Stomach (tissue), 19 donors: ENCODE measurements at places on chromosomes 3 and 15. TPM values are rescaled to one million over a fixed set of nuclear protein-coding genes. Genes with fewer than 3 reads are reported as not detected.

DNA sequence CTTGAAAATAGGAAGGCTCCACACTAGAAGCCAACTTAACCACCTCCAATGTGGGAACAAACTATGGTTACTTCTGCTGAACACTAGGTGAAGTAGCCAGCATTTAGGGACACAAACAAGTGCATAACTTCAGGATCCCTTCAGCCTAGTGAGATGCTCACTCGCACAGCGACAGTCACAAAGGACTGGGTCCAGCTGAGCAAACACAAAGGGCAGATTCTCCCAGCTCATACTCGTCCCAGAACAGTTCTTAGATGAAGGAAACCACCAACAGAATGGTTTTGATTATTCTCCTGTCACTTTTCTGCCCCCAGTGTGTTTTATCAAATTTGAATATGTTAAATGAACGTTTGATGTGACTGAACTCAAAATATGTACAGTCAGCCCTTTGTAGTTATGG, 201.6 kb downstream of the KCNAB1 start:
- H3K4me3 ChIP-seq = no peak overlapping the region
- peaks cover 9% of the 10 kb centered on the region for H3K4me1 ChIP-seq
- H3K27me3 ChIP-seq = no peaks in the 10 kb centered on the region
- no peak overlapping the region for H3K27ac ChIP-seq
- H3K36me3 ChIP-seq = no peaks in the 10 kb centered on the region
- DNase-seq = no peak

GRCh38 chr3:122505676-122506075, 9.1 kb downstream of the KPNA1 start:
- H3K27me3 ChIP-seq = no peaks in the 10 kb centered on the region
- peaks cover 6% of the 10 kb centered on the region for H3K4me1 ChIP-seq
- no peak overlapping the region for H3K4me3 ChIP-seq
- H3K27ac ChIP-seq = no peak overlapping the region
- no peak for DNase-seq
- no peaks in the 10 kb centered on the region for H3K36me3 ChIP-seq

DNA sequence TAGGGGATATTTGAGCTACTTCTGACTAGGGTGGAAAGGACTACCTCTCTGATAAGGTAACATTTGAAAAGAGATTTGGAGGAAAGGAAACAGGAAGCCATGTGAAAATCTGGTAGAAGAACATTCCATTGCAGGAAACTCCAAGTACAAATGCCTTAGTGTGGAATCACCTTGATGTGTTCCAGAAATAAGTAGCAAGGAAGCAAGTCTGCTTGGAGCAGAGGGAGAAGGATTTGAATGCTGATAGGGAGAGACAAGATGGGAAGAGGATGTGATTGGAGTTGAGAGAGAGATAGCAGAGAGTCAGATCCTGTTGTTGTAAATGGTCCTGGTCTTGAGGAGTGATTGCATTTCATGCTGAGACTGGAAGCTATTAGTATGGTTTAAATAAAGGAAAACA, 335.1 kb upstream of the DCBLD2 start:
- H3K27ac ChIP-seq = no peak overlapping the region
- no peak overlapping the region for H3K4me3 ChIP-seq
- DNase-seq = no peak
- H3K27me3 ChIP-seq = no peaks in the 10 kb centered on the region

DNA sequence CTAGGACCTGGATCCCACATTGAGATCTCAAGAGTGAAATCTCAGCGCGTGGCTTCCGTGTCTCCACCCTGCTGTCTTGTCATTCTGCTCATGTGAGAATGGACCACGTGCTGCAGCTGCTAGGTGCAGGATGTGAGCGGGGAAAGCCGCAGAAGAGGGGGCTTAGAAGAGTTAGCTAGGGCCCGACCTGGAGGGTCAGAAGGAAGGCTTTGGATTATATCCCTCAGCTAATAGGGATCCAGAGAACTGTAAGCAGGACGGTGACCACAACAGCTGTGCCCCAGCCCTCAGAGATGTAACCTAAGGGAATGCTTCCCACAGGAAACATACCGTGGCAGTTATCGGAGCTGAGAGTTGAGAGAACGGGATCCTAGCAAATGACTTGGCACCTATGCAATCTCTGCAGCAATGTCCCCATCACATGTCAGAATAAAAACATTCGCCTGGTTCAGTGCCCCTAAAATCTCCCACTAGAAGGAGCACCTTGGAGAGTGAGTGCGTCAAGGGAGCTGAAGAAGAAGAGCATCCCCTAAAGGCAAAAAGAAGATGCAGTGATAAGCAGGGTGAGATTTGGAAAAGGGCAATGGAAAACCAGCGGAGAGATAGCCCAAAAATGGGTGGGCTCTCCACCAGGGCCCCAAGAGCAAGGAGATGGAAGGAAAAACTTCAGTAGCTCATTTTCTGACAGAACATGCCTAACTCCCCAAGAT, 76.9 kb upstream of the ST8SIA2 start:
- no peak overlapping the region for H3K27ac ChIP-seq
- no peak overlapping the region for H3K4me3 ChIP-seq
- no peak for DNase-seq
- peaks cover 6% of the 10 kb centered on the region for H3K4me1 ChIP-seq
- H3K27me3 ChIP-seq = no peaks in the 10 kb centered on the region

DNA sequence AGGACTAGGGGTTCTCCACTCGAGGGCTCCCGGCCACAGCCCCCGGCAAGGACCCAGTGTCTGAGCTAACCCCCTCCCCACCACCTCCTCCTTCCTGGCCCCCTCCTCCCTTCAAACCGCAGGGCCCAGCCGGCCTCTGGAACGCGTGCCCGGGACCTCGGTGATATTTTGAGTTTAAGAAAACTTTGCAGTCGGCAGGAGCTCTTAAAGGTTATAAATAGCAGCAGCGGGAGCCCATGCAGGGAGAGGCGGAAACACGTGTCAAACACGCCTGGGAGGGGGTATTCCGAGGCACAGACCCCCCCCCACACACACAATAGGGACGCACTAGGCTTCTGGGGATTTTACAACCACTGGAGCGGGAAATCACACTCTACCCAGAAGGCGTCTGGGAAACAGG, 3.1 kb upstream of the PTH1R start:
- DNase-seq = no peak
- H3K27ac ChIP-seq = no peak overlapping the region
- H3K4me1 ChIP-seq = peaks cover 17% of the 10 kb centered on the region
- no peaks in the 10 kb centered on the region for H3K27me3 ChIP-seq
- no peaks in the 10 kb centered on the region for H3K36me3 ChIP-seq

GRCh38 chr3:141389703-141390102, 21.4 kb downstream of the ZBTB38 start:
- H3K4me3 ChIP-seq = no peak overlapping the region
- H3K27me3 ChIP-seq = no peaks in the 10 kb centered on the region
- no peak for DNase-seq
- peaks cover 49% of the 10 kb centered on the region for H3K4me1 ChIP-seq
- no peaks in the 10 kb centered on the region for H3K36me3 ChIP-seq

DNA sequence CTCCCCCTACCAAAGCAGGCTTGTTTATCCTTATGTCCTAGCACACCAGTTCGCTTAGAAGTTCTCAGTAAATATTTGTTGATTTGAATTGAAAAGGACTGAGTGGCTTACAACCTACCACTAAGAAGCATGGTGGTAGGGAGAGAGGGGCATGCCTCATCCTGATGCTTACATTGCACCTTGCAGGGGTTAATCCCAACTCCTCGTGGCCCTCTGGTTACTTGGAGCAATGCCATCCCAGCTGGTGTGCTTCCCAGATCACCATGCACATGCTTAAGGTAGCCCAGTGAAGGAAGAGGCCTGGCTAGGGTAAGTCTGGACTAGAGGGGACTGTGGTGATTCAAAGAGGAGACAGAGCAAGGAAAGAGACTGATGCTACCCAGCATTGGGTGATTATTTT, 253.3 kb downstream of the CLSTN2 start:
- H3K27me3 ChIP-seq = no peaks in the 10 kb centered on the region
- no peaks in the 10 kb centered on the region for H3K4me1 ChIP-seq
- no peak overlapping the region for H3K4me3 ChIP-seq
- peak; percentile 21 for DNase-seq
- H3K36me3 ChIP-seq = no peaks in the 10 kb centered on the region

GRCh38 chr15:94855018-94855408, 623.7 kb downstream of the MCTP2 start:
- no peaks in the 10 kb centered on the region for H3K27me3 ChIP-seq
- H3K36me3 ChIP-seq = no peaks in the 10 kb centered on the region
- H3K27ac ChIP-seq = no peak overlapping the region
- no peak overlapping the region for H3K4me3 ChIP-seq
- no peaks in the 10 kb centered on the region for H3K4me1 ChIP-seq

GRCh38 chr15:48887144-48887543, 9.2 kb downstream of the EID1 start:
- no peak overlapping the region for H3K27ac ChIP-seq
- DNase-seq = no peak
- no peaks in the 10 kb centered on the region for H3K36me3 ChIP-seq
- H3K4me3 ChIP-seq = no peak overlapping the region
- no peaks in the 10 kb centered on the region for H3K4me1 ChIP-seq
- H3K27me3 ChIP-seq = no peaks in the 10 kb centered on the region

- peak; percentile 74 for DNase-seq
- H3K36me3 ChIP-seq = no peaks in the 10 kb centered on the region
- no peak overlapping the region for H3K27ac ChIP-seq
- H3K4me3 ChIP-seq = no peak overlapping the region
- no peaks in the 10 kb centered on the region for H3K27me3 ChIP-seq
- peaks cover 17% of the 10 kb centered on the region for H3K4me1 ChIP-seq
Measured at GRCh38 chr3:194095464-194095863, 40.5 kb upstream of the HES1 start.

ARHGAP11A gene
- total RNA-seq = 13.9 TPM

GPX1 gene
- 155 TPM for total RNA-seq

DYNLT2B gene
- total RNA-seq = 3.3 TPM

SPSB4 gene
- not detected for total RNA-seq

LOXL1 gene
- total RNA-seq = 48.4 TPM

PIERCE2 gene
- total RNA-seq = not detected
